NCI-H1105 treated with DMSO at 0.1 percent for 48 hours (cell line): ENCODE measurements at places on chromosomes 12 and 14.

DNA sequence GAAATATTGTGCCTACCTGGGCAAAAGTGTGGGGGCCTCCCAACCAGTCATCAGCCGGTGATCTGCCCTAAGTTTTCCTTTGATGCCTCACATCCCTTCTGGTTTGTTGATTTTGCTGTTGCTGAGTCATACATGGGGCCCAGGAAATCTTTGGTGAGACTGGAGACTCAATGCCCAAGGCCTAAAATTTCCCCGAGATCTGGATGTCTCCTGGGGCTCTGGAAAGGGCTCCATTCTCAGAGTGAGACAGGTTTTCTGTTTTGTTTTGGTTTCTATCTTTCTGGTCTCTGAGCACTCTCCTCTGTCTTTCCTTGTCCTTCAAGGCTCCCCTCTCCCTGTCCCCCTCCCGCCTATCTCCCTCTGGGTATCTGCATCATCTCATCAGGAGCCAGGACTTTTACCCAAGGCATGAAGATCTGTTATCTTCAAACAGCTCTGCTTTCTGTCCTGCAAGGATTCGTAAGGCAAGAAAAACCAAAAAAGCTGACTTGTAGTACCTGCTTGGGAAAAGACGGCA lies 152.8 kb upstream of the MAX start:
- DNase-seq = no peak

GRCh38 chr14:42407153-42407552 lies 800.5 kb downstream of the LRFN5 start:
- no peak for DNase-seq

- no peak for DNase-seq
Measured at GRCh38 chr12:90870971-90871725, 83.8 kb downstream of the CCER1 start.

GRCh38 chr12:24095245-24095644 lies 145.8 kb upstream of the SOX5 start:
- no peak for DNase-seq

DNA sequence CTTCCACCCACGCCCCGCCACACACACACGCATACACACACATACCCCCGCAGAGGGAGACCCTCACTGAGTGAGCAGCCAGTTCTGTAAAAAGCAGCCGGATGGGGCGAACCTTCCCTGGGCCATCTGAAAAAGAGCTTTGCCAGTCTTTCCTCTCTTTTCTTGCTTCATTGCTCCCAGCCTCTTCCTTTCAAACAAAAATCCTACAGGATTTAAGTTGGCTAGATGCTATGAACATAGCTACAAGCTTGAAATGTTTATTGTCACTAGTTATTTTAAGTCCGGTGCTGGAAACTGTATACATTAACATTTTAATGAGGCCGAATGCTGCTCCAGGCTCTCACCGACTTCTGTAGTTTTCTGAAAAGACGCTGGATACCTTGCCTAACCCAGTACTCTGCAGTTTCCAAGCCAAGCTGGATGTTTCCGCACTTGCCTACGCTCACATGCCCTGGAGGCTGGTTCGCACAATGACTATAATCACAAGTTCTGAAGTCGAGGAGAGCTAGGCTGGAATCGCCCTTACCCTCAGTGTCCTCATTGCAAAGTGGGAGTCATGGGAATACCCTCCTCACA lies 39.2 kb downstream of the LTBP2 start:
- no peak for DNase-seq

- DNase-seq = no peak
Measured at GRCh38 chr12:48145981-48146380, 11.3 kb downstream of the ASB8 start.

GRCh38 chr12:293199-293598 lies 30.6 kb upstream of the SLC6A13 start:
- DNase-seq = no peak

GRCh38 chr12:4830556-4831210 lies 79.0 kb upstream of the KCNA1 start:
- DNase-seq = no peak

GRCh38 chr14:75562089-75562488 lies 16.3 kb upstream of the FLVCR2 start:
- DNase-seq = no peak
